Lung microvascular endothelial cell (primary cell): ENCODE measurements at places on chromosomes 13 and 19. TPM values are rescaled to one million over a fixed set of nuclear protein-coding genes. Genes with fewer than 3 reads are reported as not detected.

- DNase-seq, result peak; percentile 43
These were observed at the start of gene CEACAM1 for GRCh38 chr19:42528354-42529247. Gene CEACAM1, minus strand, starts transcription at chr19:42528481. Its CDS starts 107 bp downstream, at chr19:42528374.

The HIPK4 gene
- total RNA-seq, result under 0.01 TPM in 1 of 2 replicates, not detected in the other

GRCh38 chr19:57436417-57436816 is 1.3 kb downstream of the ZNF749 start:
- no peak for DNase-seq

The TFDP1 gene
- total RNA-seq, result 31.8 and 34.5 TPM in 2 replicates

GRCh38 chr13:112103961-112104880 is 37.3 kb downstream of the SOX1 start:
- DNase-seq, result no peak

DNA sequence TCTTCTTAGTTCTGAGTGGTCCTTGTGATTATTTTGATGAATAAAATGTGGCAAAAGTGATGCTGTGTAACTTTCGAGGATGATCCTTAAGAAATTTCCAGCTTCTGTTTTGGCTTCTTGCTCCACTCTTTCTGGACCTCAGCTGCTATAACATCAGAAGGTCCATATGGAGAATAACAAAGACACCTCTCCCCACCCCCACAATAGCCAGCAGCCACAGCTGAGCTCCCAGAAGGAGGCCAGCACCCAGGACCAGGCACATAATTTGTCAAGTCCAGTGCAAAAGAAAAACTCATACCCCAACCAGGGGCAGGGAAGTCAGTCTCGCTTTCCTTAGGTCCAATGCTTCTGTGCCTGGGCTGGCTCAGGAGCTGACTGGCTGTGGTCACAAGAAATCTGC is 357.6 kb downstream of the RFC3 start:
- no peak for DNase-seq

DNA sequence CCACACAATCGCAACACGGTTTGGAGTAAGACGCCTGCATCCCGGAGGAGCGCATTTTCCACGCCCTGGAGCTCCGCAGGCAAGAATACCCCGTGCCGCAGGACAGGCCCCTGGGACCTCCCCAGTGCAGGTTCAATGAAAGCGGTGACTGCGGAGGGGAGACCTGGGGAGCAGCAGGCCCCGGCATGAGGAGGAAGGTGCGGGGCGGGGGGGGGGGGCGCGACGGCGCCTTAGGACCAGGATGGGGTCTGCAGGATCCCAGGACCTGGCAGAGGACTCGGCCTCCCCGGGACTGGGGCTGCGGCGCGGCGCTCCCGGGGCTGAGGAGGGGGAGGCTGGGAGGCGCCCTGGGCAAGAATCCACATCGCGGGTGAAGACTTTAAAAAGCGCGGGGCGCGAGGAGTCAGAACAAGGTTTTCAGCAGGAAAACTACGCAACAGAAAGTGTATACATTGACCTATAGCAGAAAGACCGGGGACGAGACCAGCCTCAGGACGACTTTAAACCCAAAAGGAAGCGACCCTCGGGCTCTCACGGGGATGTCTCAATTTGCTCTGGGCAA is 432 bp downstream of the ZNF611 start:
- DNase-seq, result peak; percentile 18
